ENCODE measurements at places on chromosomes 3 and 15. TPM values are rescaled to one million over a fixed set of nuclear protein-coding genes. Genes with fewer than 3 reads are reported as not detected.

SEMA3B gene
- 26.5 TPM for total RNA-seq

PLSCR4 gene
- total RNA-seq = 14.2 TPM

PLSCR5 gene
- not detected for total RNA-seq

PLOD2 gene
- total RNA-seq = 27.3 TPM

DNAJA4 gene
- total RNA-seq = 150 TPM

SLC12A1 gene
- not detected for total RNA-seq

CYP1A2 gene
- total RNA-seq = not detected

ACTRT3 gene
- total RNA-seq = 0.57 TPM

LMCD1 gene
- total RNA-seq = 57.6 TPM

MORC1 gene
- not detected for total RNA-seq

TRH gene
- not detected for total RNA-seq

CRABP1 gene
- not detected for total RNA-seq

HYAL1 gene
- total RNA-seq = 51.6 TPM

RASGRF1 gene
- 0.11 TPM for total RNA-seq

C15orf40 gene
- total RNA-seq = 8.5 TPM

NR1I2 gene
- 0.08 TPM for total RNA-seq

- no peak for DNase-seq
Observed at GRCh38 chr3:187997490-187997889, 156.5 kb upstream of the LPP start.

DNA sequence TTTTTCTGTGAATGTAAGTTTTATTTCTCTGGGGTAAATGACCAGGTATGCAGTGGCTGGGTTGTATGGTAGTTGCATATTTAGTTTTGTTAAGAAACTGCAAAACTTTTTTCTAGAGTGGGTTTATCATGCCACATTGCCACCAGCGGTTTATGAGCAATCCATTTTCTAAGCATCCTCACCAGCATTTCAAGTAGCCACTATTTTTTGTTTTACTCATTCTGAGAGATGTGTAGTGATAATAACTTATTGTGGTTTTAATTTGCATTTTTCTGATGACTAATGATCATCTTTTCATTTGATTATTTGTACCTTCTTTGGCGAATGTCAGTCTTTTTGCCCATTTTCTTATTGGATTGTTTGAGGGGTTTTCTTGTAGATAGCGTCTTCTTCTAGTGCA is 56.2 kb downstream of the SPRED1 start:
- DNase-seq = no peak

- DNase-seq = no peak
Observed at GRCh38 chr15:40255033-40255432, 16.2 kb downstream of the PAK6 start.

GRCh38 chr3:17935222-17935621 is 192.8 kb upstream of the TBC1D5 start:
- no peak for DNase-seq

DNA sequence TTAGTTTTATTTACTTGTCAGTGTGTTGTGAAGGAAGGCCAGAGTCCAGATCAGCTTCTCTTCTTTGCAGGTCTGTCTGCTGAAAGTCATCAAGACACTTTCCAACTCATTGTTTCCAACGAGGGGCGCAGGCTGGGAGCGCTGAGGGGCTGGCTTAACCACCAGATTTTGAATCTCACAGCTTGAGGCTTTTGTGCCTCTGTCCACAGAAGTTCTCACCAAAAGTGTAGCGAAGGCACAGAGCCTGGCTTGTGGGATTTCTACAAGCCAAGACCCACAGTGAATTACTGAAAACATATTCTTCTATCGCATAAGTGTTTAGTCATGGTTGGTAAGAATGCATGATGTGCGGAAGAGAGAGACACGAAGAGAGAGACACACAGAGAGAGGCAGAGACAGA is 35.2 kb downstream of the BHLHE40 start:
- no peak for DNase-seq

DNA sequence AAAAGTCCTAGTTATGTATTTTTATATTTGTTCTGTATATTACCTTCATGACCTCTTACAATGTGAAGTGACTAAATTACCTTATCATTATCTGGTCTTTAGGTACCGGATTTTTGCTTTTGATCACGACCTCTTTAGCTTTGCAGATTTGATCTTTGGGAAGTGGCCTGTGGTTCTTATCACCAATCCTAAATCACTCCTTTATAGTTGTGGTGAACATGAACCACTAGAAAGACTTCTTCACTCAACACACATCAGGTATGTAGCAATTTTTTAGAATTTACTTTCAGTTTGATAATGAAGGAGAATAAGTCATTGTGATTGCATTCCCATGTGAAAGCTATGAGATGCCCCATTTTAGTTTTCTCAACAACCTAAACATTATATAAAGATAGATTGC is 18.3 kb downstream of the TMEM62 start:
- no peak for DNase-seq

- DNase-seq = peak; percentile 77
Observed at GRCh38 chr3:46923559-46924350, 46.2 kb downstream of the PTH1R start.

- DNase-seq = no peak
Observed at GRCh38 chr15:27017168-27017809, 46.3 kb downstream of the GABRG3 start.

DNA sequence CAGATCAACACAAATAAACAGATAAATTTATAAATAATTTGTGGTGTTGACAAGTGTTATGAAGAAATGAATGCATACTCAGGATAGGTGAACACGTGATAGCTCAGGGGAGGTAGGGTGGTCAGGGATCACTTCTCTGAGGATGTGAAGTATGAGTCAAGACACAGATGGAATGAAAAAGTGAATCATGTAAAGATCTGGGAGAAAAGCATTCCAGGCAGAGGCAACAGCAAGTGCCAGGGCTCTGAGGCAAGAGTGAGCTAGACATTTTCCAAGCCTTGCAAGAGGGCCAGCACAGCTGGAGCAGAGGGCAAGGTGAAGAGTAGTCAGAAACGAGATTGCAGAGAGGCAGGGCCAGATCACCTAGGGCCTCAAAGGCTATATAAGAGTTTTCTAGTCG is 177.8 kb downstream of the WNT5A start:
- DNase-seq = no peak

GRCh38 chr3:152349392-152349791 is 80.7 kb downstream of the MBNL1 start:
- DNase-seq = no peak

- DNase-seq = peak; percentile 69
Observed at GRCh38 chr3:125437631-125438435, 62.7 kb upstream of the ZNF148 start.

DNA sequence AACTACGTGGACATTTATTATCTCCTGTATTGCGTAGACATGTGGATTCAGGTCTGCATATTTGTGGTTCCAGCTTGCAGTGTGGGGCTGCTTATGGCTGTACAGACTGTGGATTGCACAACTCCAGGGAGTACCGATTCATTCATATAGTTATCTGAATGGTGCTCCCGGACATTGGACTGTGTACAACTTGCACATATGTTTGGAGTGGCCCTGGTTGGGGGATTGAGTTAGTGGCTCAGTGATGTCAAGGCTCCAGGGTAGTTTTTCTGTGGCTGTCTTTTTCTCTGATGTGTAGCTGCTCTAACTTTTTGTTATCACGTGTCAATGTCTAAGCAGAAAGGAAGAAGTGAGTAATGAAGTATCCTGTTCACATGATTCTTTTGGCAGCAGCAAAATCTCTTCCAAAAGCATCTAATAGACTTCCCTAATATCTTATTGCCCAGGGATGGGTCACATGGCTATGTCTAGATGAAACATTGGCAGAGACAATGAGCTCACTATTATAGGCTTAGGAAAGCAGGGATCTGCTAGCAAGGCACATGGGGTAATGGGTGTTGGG is 15.8 kb downstream of the ST3GAL6 start:
- no peak for DNase-seq

DNA sequence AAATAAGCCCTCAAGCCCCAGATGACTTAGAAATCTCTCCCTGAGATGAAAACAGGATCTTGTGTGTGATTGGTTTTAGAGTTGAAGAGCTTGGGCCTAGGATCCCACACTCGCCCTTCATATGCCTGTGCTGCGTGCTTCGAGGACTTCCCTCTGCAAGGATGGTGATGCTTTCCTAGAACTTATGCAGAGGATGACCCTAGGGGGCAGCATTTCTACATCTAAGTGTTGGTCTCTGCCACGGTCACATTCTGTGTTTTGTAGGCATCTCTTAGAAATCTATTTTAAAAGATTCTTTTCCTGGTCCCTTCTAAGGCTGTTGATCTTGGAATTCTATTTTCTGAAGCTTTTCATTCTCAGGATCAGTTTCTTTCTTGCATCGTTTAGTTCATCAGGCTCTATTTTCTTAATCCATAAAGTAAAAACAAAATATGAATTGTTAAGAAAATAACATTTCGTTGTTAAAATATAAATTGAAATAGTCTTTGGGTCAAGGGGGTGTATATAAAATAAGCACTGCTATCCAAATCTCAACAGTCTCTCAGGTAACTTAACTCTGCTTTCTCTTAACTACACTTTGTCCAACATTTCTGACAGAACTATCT is 45.7 kb downstream of the WDR76 start:
- no peak for DNase-seq

DNA sequence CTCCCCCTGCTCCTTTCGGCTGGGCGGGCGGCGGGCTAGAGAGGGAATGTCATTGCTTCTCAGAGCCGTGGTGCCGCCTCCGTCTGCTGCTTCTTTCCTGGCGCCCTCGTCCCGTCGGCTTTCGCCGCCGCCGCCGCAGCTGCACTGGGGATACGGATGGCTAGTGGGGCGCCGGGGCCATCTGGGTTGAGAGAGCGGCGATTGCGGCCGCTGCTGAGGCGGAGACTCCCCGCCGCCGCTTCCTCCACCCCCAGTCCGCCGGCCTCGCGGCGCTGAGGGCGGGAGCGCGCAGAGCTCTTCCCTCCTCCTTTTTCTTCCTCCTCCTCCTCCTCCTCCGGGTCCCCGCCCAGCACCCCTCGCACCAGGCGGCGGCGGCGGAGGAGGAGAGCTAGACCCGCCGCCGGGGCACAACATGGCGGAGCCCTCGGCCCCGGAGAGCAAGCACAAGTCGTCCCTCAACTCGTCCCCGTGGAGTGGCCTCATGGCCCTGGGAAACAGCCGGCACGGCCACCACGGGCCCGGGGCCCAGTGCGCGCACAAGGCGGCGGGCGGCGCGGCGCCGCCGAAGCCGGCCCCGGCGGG is at the start of gene STT3B:
TSS of gene STT3B (plus strand) at position 339 of the 582 bp plus-strand sequence. CDS start at position 413, 74 bp downstream.
- DNase-seq = peak; percentile 92

- DNase-seq = no peak
Observed at GRCh38 chr3:157134620-157135191, 25.2 kb downstream of the CCNL1 start.

DNA sequence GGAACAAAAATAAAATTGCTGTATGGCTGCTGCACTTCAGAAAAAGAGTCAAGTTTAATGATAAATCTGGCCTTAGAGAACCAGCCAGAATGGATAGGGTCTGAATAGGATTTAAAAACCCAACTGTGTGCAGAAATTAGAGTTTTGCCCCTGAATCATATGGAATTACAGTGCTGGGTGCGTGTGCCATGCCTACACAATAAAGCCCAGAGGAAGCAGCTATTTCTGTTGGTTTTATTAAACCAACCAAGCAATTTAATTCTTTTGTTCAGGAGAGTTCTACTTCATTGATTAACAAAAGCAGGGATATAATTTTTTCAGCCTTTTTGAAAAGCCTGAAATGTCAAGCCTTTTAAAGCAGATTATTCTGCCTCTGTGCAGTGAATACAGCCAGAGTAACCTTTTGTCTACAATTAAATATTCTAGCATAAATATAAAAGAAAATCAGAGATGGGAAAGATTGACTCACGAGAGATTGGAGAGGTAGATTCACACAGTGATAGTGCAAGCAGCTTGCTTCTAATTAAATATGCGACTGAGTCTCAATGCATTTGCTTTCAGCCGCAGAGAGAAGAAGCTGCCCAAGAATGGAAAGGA is 66.7 kb upstream of the DNAJC19 start:
- no peak for DNase-seq

- no peak for DNase-seq
Observed at GRCh38 chr15:66285533-66286280, 7.7 kb upstream of the DIS3L start.

GRCh38 chr3:138082085-138082991 is 33.1 kb downstream of the DZIP1L start:
- no peak for DNase-seq

DNA sequence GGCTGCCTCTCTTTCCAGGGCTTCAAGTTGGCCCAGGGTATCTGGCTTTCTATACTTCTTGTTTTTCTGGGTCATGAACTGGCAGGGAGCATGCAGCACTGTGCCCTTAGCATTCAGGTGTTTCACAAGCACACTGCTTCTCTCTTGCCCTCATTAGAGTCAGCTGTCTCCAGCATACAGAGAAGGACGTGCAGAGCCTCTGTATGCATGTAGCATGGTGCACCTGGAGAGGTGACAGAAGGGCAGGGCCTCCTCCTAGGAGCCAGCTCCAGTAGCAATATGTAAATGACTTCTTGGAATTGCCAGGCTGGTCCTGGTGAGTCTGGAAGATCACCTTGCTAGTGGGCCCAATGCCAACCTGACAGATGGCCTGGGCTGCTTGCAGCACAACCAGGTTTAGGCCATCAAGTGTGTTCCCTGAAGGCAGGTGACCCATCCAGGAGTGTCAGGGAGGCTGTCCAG is 44.8 kb upstream of the ATP2C1 start:
- DNase-seq = no peak

- no peak for DNase-seq
Observed at GRCh38 chr15:69104050-69104750, 56.2 kb upstream of the GLCE start.

GRCh38 chr3:141280690-141281089 is 49.1 kb downstream of the PXYLP1 start:
- no peak for DNase-seq

Measured in cardiac septum (tissue), 1 donor.